ENCODE measurements at places on chromosomes 6 and 20.

GRCh38 chr20:9235518-9235917 is 166.6 kb downstream of the PLCB4 start:
- no peak for DNase-seq

GRCh38 chr20:60035-60918 is 27.2 kb upstream of the DEFB125 start:
- DNase-seq: no peak

- DNase-seq: no peak
Observed at GRCh38 chr20:40648210-40649072, 40.6 kb downstream of the MAFB start.

DNA sequence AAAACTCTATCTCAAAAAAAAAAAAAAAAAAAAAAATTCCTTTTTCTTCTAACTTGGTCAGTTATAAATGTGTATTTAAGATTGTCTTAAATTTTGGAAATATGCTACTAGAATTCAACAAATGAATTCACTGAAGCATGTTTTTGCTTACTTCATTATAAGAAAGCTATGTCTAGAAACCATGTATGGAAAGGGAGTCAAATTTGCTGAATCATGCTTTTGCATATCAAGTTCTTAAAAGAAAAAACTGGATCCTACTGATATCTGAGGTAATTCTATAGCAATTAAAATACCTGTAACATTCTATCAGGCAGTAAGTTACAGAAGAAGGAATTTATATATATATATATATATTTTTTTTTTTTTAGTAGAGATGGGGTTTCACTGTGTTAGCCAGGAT is 27.7 kb downstream of the AKIRIN2 start:
- no peak for DNase-seq

- no peak for DNase-seq
Observed at GRCh38 chr20:7933346-7933745, 6.9 kb downstream of the HAO1 start.

DNA sequence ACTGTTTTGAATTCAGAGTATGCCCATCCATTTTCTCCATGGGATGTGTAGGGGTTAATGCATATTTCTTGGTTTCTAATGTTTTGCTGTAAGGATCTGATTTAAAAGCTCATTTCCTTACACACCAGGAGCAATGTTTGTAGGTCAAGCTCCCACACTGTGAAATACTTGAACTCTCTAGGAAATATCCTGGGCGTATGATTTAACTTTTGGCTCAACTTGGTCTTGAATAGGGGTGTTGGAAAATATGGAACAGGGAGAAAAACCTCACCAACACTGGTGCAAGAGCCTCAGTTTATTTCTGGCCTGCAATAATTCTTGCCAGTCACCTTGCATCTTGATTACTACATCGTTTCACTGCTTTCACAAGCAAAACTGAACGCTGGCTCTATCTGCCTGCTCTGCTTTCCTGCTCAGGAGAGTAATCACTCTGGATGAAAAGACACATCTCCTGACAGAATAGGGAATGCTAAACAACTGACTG is 25.1 kb upstream of the RFPL4B start:
- no peak for DNase-seq

GRCh38 chr6:11486486-11486885 is 51.1 kb upstream of the TMEM170B start:
- DNase-seq: no peak

DNA sequence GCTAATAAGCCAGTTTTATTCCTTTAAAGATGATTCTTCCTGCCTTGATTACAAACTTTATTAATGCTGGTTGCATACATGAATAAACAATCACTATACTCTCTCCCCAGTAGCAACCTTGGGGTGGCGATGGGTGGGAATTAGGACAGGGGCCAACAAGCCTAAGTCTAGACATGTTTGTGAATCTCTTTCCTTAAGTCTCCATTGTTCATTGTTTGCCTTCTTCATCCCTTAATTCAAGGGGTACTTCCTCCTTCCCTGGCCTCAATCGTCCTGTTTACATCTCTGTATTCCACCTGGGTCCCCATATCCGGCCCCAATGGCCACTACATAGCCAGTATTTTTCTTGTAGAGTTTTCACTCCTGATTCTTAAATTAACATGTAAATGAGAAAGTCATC is 66.0 kb downstream of the ARHGAP18 start:
- DNase-seq: no peak

DNA sequence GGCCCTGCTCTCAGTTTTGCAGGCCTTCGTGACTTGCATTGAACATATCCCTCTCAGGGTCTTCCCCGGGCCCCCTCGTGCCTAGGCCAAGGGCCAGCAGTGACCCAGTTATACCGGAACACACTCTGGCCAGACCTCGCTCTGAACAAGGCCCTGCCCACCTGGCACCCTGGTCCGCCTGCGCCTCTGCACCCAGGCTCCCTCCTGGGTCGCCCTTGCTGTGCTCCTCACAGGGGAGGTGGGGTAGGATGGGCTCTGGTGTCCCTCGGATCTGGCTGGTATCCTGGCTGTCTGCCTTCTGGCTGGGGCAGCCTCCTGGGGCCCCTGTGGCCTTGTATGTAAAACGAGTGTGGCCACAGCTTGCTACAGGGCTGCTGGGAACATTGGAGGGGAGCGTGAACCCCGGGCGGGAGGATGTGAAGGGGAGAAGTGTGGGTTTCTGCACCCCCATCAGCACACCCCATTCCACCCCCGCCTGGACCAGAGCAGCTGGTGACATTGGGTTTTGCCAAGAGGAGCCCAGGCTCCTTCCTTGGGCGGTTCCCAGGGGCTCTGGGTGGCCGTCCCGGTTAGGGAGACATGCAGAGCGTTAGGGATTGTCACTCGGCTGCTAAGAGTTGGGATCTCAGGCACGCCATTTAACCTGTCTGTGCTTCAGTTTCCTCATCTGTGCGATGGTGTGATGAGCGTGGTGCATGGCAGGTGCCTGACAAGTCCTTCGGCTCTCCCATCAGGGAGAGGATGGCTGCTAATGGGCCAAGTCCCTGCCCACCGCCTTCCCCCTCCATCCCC is 17.5 kb downstream of the SRC start:
- no peak for DNase-seq

- DNase-seq: no peak
Observed at GRCh38 chr20:39248862-39249485, 286.8 kb downstream of the DHX35 start.

GRCh38 chr6:157789297-157789696 is 33.7 kb upstream of the SNX9 start:
- DNase-seq: no peak

DNA sequence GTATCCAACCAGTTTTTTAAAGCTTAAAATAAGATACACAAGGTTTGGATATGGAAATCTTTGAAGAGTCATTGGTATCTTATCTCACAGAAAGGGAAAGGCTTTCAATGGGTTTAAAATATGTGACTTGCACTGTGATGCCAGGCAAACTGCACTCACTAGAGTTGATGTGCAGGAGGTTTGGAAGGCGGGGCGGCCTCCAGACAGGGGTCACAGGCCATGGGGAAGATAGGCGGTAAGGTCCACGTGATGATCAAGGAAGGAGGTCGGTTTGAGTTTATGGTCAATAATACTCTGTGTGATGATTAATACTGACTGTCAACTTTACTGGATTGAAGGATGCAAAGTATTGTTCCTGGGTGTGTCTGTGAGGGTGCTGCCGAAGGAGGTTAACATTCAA is 9.5 kb upstream of the RAMACL start:
- no peak for DNase-seq

DNA sequence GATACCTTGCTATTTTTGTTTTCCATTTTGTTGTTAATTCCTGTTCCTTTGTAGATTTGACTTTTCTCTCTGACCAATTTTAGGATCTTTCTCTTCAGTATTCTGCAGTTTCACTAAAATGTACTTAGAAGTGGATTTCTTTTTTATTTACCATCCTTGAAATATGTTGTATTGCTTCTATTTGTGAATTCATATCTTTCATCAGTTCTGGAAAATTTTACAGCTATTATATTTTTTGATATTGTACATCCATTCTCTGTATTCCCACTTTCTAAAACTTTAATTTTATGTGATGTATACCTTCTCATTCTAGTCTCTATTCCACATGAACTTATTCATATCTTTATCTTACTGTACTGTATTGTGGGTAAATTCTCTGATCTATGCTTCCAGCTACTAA is 9.7 kb upstream of the ALDH8A1 start:
- no peak for DNase-seq

DNA sequence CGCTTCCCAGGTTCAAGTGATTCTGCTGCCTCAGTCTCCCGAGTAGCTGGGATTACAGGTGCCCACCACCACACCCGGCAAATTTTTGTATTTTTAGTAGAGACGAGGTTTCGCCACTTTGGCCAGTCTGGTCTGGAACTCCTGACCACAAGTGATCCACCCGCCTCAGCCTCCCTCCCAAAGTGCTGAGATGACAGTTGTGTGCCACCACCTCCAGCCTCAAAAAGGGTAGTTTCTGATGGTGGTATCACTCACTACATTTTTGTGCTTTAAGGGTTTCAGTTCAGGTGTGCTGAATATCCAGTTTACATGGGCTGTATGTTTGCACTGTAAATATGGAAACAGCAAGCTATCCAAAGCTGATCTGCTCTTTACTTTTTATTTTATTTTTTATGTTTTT is 12.1 kb upstream of the ADGRG6 start:
- DNase-seq: no peak

DNA sequence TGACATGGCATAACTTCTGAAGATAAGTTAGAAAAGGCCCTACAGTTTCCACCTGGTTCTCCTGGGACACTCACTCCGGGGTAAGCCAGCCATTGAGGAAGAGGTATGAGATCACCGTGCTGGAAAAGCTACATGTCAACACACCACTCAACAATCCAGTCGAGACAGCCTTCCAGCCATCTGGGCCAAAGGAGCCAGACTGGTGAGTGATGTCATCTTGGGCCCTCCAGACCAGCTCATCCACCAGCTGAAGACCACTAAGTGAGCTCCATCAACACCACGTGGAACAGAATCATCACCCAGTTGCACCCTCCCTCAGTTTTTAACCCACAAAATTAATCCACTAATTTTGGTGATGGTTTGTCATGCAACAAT is 32.3 kb upstream of the RSPO4 start:
- DNase-seq: no peak

Measured in NCI-H510A (cell line).